Neural crest cell (in vitro differentiated cells): ENCODE measurements at places on chromosomes 6 and 20. TPM values are rescaled to one million over a fixed set of nuclear protein-coding genes. Genes with fewer than 3 reads are reported as not detected.

- no peak for DNase-seq
These were observed 118.7 kb upstream of the TBX18 start for GRCh38 chr6:84882768-84883766.

DNA sequence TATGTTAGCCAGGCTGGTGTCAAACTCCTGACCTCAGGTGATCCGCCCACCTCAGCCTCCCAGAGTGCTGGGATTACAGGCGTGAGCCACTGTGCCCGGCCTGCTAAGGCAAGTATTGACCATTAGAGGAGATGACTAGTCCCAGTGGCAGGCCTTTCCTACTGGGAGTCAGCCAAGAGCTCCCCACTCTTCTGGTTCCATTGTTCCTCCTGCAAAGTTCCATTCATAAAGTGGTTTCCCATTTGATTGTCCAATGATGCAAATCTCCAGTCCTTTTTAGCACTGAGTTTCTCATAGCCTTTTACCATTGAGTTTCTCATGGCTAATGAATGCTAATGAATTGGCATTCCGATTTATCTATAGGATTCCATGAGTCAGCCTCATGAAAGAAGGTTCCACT, 148.3 kb upstream of the ESR1 start:
- DNase-seq, result no peak

MAS1 gene
- not detected in 2 replicates for total RNA-seq

GRCh38 chr6:162488444-162488843, 239.1 kb downstream of the PRKN start:
- DNase-seq, result no peak

GRCh38 chr20:60204601-60205000, 246.4 kb downstream of the CDH26 start:
- no peak for DNase-seq

DNA sequence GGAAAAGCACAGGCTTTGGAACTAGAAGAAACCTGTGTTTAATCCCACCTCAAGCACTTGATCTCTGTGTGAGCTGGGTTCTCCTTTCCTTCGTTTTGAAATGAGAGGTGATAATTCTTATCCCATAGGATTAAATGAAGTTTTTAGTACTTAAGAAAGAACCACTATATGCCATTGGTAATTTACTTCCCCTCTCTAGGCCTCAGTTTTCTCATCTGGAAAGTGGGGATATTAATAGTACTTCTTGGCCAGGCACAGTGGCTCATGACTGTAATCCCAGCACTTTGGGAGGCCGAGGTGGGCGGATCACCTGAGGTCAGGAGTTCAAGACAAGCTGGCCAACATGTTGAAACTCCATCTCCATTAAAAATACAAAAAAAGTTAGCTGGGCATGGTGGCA, 14.1 kb downstream of the REM1 start:
- DNase-seq, result no peak

CSE1L gene
- total RNA-seq, result 186 and 196 TPM in 2 replicates

SIRPA gene
- total RNA-seq, result 10.2 and 10.7 TPM in 2 replicates

DNA sequence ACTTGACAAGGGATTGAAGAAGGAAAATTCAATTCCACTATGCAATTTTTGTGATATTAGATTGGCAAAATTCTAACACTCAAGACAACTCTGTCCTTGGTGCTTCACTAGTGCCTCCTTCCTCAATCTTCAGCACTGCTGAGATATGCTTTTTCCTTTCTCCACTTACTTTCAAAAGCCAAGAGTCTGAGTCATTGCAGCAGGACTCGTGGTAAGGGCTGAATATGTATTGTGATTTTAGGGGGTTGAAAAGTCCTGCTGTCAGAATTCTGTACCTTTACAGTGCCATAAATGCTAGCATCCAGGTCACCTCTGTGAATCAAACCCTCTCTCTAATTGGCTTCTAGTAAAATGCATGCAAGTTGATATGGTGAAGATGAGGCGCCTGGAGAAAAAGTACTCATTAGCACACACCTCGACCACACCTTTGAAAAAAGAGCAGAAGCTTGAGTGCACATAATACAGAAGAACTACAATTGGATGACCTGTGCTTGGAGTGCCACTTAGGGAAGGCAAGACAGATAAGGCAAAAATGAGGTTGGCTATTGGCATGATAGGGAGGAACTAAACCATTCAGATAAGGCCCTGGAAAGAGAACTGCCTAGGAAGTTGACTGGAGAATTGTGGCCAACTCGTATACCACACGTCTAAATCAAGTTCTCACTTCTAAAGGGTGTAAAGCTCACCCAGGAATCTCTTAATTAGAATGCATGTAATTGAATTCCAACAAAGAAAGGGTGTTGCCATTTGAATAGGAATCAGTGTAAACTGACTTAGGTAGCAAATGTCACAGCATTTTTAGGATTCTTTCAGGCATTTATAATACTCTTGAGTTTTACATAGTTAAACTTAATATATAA, 43.6 kb upstream of the FAM83B start:
- DNase-seq, result no peak

- DNase-seq, result no peak
These were observed 83.3 kb downstream of the RCAN2 start for GRCh38 chr6:46407776-46408530.

GRCh38 chr20:47055699-47056369, 161.2 kb downstream of the EYA2 start:
- DNase-seq, result no peak

TRIM40 gene
- total RNA-seq, result not detected in 2 replicates

PROCR gene
- total RNA-seq, result not detected in 2 replicates

DNA sequence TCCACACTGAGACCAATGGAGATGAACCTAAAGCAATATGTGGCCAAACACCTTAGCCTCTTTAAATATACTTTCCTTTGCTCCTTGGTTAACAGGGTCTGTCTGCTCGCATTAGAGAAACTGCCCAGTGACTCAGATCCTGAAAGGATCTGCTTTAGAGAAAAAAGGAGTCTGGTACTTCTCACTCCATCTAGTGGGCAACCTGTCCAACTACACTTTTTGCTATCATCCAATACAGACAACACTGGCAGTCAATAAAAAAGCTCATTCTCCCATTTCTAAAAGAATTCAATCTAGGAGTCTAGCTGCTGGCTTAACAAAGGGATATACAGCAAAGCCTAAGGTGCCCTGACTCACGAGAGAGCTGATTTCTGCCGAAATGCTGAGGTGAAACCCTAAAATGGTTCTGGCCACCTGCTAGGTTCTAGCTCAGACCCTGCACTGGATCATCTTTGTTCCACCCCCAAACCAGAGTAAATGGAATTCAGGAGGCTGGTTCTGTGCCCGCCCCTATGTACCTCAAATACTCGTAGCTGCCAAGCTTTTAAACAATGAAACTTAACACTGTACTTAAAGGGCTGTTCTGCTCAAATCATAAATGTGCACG, 11.5 kb downstream of the GNL1 start:
- DNase-seq, result no peak

DNA sequence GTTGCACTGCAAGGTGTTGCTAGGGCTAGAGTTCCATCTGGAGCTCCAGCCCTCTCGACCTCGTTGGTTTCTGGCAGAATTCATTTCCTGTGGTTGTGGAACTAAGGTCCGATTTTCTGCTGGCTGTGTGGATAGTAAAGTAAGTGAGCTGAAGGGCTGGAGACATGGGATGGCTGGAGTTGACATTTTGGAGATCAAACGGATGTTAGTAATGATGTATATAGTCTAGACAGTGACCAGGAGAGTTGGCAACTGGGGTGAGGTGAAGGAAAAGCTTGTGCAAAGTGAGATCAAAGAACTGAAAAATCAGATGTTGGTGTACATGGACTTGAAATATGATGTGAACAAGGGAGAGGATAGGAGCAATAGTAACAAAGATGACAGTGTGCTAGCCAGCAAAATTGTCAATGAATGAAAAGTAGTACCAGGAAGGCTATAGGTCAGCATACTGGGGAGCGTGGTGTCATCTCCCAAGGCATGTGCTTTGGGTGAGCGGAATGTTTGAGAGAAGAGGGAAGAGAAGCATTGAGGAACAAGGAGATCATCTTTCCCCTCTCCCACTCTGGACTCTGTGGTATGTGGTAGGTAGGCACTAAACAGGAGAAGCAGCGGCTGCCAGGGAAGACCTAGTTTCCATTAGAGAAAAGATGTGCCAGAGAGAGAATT, 7.8 kb downstream of the QRSL1 start:
- no peak for DNase-seq

GRCh38 chr6:85676086-85676729, 33.5 kb upstream of the SYNCRIP start:
- DNase-seq, result no peak

DNA sequence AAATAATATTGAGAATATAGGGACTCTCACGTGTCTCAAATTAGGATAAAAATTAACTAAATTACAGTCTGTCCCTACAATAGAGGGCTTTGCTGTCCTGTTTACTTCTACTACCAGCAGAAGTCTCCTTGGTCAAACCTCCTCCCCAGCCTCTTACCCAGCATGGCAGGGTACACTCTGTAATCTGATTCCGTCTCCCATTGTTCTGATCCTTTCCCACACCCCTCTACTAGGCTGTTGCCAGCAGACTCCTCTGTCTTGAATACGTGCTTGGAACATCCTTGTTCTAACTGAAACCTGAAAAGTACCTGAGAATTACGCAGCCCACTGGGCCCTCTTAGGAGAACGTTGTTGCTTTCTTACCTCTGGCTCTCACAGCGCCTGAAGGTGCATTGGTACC, 112.2 kb upstream of the PREP start:
- DNase-seq, result no peak

DNA sequence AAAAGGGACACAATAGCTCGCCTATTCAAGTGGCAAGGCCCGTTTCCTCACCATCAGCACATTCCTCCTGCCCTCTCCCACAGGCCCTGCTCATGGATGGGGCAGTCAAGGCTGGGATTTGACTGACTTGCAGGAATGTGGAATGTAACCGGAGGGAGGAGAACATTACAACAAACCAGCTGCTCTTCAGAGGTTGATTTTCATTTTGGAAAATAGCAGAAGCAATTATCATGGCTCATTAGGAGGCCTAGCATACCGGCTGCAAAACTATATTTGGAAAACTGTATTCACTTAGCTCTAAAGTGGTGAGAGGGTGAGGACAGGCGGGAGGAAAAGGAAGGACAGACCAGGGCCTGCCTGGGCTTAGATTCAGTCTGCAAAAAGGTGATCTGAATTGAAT, 283.7 kb downstream of the CD83 start:
- DNase-seq, result no peak

DNA sequence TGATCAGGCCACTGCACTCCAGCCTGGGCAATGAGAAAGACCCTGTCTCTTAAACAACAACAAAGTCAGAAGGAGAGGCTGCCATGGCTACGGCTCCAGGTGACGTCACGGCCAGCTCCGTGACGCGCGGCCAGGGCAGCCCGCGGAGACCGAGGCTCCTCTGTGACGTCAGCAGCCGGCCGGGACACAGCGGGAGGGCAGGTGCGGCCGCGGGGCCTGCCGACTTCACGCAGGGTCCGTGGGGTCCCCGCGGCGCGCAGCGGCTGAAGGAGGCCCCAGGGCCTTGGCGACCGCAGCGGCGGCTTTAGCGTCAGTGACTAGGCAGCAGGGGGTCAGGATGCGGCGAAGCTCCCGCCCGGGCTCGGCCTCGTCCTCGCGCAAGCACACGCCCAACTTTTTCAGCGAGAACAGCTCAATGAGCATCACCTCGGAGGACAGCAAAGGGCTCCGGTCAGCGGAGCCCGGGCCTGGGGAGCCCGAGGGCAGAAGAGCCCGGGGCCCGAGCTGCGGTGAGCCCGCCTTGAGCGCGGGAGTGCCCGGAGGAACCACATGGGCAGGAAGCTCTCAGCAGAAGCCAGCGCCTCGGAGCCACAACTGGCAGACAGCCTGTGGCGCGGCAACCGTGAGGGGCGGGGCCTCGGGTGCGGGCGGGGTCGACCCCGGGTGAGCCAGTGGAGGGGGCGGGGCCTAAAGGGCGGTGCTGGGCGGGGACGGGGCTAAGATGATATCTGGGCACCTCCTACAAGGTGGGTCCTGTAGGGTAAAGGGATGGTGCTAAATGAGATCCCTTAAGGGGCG, at the start of gene SPAG4:
Gene SPAG4, plus strand, starts transcription at position 163 of the 798 bp plus-strand sequence. Its CDS starts 175 bp downstream, at position 338.
- peak; percentile 99 for DNase-seq

- no peak for DNase-seq
These were observed 776.4 kb downstream of the C6orf118 start for GRCh38 chr6:164533045-164533362.

DLK2 gene
- total RNA-seq, result 1.5 and 1.6 TPM in 2 replicates

ENPP4 gene
- 3.3 and 3.6 TPM in 2 replicates for total RNA-seq

DNA sequence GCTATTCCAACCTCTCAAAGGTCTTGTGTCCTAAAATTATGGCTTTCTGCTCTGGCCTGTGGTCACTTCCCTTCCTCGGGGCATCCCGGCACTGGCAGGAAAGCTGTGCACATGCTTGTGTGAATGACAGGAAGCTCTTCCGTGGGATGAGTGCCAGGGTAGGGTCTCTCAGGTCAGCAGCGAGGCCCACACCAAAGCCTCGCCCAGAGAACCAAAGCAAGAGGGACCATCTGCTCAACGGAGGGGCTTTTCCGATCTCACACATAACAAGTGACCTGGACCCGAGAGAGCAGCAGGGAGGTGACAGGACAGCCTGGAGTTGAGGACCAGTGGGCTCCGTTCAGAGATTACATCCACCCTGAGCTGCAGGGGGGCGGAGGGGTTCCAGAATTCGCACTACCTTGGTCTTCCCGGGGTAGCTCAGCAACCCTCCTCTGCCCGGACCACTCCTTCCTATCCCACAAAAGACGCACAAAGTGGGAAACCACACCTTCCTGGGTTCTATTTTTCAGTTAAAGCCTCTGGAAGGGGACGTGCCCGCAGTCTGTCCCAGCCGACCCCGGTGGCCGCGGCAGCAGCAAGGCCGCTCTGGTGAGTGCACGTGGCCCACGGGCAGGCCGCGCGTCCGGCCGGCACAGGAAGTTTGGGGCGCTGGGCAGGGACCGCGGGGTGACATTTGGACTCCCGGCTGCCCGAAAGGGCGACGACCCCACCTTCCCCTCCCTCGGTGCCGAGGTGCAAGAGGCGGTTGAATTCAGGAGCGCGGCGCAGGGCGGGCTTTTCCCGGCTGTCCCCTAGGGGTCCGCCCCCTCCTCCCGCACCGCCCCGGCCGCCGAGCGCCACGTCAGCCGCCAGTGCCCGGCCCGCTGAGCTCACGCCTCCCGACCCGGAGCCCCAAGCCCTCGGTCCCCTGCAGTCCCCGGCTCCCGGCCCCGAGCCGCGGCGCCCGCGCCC, 988 bp downstream of the TXNDC5 start:
- peak; percentile 52 for DNase-seq

DNA sequence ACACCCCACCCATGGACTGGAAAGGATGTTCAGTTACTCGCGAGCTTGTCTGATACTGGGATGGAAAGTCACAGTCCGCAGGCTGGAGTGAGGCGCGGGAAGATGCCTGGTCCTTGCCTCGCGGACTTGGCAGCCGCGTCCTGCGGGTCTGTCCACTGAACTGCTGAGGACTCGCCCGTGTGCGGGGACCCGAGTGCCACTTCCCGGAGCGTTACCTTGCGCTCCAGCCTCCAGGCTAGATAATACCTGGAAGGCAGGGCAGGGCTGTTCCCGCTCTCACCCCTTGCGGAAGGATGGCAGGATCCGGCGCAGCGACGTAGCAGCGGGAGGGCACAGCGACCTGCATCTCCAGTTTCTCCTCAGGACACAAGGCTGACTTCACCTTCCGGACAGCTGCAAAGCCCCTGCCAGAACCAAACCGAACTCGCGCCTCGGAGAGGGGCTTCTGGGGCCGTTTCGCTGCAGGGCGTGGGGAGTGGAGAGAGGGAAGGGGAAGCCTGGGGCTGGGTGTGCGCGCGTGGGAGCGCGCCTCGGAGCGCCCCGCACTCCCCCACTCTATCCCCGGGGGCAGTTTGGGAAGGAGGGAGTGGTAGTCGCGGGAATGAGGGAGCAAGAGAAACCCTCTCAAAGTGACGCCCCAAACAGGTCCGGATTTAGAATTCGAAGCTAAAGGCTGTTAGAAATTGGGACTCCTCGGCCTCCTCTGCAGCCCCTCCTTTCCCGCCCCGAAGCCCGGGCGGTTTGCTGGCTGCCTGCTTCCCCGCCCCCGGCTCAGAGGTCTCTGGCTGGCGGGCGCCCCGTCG, at the start of gene KCNQ5:
Gene KCNQ5, plus strand, starts transcription at position 774 of the 803 bp plus-strand sequence.
- DNase-seq, result peak; percentile 3
